ENCODE measurements at places on chromosomes 11 and 22.

- no peak for DNase-seq
Measured at GRCh38 chr11:118625036-118625690, 17.7 kb downstream of the PHLDB1 start.

GRCh38 chr11:65381716-65382032, 772 bp downstream of the SLC25A45 start:
- no peak for DNase-seq

GRCh38 chr11:121577106-121577848, 124.5 kb upstream of the SORL1-AS1 start:
- no peak for DNase-seq

DNA sequence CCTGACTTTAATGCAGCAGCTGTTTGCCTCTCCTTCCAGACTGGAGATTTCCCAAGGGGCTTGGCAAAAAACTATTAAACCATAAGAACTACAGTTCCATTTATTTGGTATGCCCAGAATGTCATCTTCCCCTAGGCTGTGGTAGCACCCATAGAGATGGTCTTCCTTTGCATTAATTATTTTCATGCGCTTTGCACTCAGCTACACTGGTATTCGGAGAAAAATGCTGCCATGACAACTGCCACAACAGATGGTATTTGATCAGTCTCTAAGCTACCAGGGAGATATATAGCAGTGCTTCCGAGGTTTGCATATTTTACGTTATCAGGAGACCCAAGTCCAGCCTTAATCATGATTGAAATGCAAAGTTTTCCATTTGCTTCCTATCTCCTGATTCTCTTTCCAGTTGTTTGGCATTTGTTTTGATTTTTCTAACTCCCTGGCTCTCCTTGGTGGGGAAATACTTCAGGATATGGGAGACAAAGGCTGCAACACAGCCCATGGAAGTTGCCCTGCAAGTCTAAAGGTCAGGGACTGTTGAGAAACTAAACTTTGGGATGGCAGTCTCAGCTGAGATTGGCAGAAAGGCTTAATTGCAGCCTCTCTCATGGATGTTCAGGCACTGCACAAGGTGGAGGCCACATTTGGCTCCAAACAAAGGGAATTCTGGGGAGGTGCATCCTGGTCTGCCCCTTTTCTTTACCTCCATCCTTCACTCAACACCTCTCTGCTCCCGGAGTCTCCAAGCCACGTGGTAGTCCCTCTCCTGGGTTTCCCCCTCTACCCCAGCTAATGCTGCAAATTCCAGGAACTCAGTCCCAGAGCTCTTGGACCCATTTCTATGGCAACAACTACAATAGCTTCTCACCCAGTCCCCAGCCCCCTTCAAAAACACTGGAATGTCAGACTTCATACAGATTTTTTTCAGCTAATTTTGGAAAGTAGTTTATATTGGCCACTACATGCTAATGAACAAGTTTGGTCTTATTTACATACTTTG, 151.8 kb downstream of the NAV2 start:
- DNase-seq: no peak

GRCh38 chr22:48892578-48893287, 934.9 kb downstream of the BRD1 start:
- DNase-seq: no peak

- DNase-seq: no peak
Measured at GRCh38 chr22:38213990-38214301, 12.2 kb downstream of the MAFF start.

GRCh38 chr11:126333142-126333541, 22.3 kb upstream of the ST3GAL4 start:
- no peak for DNase-seq

DNA sequence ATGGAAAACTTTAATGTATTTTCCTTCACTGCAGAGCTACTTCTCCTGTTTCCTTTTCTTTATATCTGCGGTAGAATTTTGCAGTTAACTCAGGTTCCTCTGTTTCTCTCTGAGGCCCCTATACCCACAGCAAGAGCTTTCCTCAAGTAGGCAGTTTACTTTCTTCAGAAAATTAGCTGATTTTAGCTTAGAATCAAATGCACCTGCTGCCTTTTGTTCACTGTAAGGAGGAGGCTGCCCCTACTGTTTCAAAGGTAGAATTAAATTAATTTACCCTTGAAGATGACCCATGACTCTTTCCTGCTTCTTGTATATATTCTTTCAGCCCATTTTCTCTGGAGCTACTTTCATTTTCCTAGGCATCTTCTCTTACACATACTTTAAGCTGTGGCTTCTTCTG, 68.7 kb upstream of the GDPD4 start:
- no peak for DNase-seq

DNA sequence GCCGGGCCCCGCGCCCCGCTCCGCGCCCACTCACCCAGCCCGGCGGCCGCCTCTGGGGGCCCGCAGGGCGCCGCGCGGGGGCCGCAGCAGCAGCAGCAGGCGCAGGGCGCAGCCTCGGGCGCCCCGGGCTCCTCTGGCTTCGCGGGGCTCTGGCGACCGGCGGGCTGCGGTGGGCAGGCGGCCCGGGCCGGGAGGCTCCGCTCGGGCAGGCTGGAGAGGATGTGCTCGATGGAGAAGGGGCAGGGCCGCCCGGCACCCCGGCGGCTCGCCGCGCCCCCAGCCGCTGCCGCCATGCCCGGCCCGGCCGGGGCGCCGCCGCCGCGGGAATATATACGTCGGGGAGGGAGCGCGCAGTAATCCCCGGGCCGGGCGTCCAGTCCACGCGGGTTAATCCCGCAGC, at the start of gene GSC2:
Gene GSC2 (minus strand): TSS at position 302 of the 400 bp plus-strand sequence. CDS start 9 bp downstream, at position 293.
- DNase-seq: no peak
